ENCODE measurements at places on chromosomes 4 and X. TPM values are rescaled to one million over a fixed set of nuclear protein-coding genes. Genes with fewer than 3 reads are reported as not detected.

DNA sequence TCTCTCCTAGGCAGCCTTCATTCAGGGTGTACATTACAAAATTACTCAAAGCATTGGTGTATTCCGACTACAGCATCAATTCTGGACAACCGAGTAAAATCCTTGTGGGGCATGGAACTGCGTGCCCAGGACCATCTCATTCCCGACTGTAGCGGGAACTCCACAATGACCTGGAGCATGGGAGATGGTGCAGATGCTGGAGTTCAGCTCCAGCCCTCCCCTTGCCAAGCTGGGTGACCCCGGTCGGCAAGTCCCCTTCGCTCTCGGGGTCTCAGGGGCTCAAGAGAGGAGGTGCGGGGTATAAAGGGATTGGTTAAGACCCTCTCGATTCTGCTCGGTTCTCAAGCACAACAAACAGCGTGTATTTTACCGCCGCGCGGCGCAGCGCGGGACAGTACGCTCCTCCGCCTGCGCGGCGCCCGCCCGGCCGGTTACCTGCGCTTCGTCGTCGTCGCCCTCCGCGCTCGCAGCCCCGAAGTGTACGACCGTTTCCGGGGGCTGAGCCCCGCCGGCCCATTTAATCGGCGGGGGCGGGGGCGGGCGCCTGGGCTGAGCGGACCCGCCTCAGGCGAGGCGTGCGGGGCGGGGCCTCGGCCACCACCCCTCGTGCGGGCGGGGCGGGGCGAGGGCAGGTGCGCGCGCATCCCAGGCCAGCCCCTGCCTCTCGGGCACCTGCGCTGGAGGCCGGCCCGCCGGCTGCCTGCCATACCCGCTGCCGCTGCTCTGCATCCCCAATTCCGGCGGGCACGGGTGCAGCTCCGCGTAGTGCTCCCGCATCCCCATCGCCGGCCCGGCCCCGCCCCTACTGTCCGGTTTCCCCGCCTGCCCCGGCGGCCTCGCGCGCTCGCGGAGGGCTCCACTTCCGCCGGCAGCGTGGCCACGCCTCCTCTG lies at the start of gene G6PD:
TSS of gene G6PD (minus strand) at position 493 of the 891 bp plus-strand sequence. CDS start 691 bp downstream, outside the sequence.
- peak; percentile 76 for DNase-seq

- no peak for DNase-seq
Observed at GRCh38 chrX:37677765-37678164, 7.8 kb upstream of the XK start.

- no peak for DNase-seq
Observed at GRCh38 chr4:31788676-31789075, 1068.5 kb downstream of the PCDH7 start.

DNA sequence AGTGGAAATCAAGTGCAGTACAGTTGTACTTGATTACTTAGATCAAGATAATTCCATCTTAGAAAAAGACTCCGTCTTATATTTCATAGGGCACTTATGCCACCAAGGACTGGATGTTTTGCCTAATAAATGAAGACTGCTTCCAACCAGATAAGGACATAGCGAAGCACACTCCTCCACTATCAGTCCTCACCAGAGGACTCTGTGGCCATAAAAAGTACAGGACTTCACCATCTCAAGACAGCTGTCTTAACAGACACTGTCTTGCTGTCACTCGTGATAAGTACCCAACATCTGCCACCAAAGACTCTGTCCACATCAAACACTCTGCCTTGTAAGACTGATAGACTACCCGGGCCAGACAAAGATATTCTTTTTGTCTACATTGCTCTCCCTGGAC lies 352.0 kb downstream of the TRAM1L1 start:
- no peak for DNase-seq

DNA sequence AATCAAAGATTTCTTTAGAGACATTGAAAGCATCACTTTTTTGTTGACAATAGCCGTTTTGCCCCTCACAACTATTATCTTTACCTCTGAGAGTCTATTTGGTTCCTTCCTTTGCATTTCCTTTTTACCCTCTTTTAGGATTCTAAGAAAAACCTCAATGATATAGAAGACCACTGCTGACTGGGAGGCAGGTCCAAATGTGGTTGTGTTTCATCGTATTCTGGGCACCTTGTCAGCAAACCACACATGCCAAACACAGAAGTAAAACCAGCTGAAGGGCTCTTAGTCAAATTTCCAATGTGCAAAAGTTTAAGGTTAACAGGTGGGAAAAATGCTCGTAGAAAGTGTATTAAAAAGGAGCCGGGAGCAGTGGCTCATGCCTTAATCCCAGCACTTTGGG lies 5.1 kb upstream of the PRMT9 start:
- DNase-seq, result no peak

DNA sequence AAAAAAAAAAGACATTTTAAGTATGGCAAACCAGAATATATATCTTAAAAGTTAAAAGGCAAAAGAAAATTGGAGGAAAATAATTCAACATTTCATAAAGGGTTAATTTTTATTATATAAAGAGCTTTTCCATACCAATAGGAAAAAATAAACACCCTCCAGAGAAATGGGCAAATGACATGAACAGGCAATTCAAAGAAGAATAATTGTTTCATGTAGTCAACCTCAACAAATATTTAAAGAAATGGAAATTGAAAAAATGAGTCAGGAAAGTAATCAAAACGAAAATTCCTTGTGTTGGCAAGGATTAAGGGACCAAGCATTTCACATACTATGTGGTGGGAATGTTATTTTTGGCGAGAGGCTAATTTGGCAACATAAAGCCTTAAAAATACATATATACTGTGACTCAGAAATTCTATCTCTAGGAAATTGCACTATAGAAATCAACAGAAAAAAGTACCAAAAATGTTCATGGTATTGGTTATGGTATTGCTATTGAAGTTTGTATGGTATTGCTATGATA lies 87.6 kb downstream of the HAUS3 start:
- no peak for DNase-seq

DNA sequence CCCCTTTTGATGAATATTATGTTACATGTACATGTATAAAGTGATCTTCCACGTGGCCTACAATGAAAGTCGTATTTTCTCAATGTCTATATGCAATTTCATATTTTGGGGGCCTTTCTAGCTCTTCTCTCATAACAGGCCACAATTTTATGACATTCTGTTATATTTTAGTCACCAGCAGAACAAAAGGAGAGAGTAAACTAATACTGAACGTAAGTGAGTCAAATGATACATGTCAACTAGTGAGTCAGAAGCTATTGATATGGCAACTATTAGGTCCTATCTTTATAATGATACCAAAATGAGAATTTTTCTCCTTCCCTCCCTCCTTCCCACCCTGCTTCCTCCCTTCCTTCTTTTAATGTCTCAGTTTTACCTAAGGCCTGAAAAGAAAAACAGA lies 14.4 kb downstream of the GC start:
- no peak for DNase-seq

DNA sequence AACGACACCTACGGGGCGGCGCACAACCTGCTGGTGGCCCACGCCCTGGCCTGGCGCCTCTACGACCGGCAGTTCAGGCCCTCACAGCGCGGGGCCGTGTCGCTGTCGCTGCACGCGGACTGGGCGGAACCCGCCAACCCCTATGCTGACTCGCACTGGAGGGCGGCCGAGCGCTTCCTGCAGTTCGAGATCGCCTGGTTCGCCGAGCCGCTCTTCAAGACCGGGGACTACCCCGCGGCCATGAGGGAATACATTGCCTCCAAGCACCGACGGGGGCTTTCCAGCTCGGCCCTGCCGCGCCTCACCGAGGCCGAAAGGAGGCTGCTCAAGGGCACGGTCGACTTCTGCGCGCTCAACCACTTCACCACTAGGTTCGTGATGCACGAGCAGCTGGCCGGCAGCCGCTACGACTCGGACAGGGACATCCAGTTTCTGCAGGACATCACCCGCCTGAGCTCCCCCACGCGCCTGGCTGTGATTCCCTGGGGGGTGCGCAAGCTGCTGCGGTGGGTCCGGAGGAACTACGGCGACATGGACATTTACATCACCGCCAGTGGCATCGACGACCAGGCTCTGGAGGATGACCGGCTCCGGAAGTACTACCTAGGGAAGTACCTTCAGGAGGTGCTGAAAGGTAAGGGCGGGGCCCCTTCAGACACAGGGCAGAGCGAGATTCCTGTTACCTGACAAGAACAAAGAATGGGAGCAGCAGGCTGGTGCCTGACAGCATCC lies 11.7 kb downstream of the RPL9 start:
- peak; percentile 31 for DNase-seq

GRCh38 chr4:181418496-181418895 lies 824.7 kb upstream of the TENM3 start:
- DNase-seq, result no peak

DNA sequence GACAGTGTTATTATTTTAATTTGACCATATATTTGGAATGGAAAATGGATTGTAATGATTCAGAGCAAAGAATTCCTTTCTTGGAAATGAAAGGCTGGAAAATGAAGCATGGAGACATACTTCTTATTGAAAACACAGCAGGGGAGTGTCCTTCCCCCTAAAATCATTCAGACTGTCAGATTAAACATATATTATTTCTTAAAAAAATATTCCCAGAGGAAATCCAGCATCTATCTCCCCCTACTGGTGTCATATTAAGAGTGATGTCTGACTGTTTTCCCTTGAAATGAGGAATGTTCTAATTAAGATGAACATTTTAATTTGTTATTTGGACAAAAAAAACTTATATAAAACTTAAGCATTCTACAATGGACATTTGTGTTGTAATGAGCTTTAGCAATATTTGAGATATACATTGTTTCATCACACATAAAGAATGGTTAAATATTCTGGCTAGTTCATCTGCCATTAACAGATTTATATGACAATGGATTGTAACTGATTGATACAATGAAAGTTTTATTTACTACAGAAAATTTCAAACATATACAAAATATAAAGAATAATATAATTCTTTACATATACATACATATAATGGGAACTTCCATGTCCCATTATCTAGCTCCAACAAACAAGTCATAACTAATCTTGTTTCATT lies 264.6 kb downstream of the SPRY1 start:
- peak; percentile 14 for DNase-seq

DNA sequence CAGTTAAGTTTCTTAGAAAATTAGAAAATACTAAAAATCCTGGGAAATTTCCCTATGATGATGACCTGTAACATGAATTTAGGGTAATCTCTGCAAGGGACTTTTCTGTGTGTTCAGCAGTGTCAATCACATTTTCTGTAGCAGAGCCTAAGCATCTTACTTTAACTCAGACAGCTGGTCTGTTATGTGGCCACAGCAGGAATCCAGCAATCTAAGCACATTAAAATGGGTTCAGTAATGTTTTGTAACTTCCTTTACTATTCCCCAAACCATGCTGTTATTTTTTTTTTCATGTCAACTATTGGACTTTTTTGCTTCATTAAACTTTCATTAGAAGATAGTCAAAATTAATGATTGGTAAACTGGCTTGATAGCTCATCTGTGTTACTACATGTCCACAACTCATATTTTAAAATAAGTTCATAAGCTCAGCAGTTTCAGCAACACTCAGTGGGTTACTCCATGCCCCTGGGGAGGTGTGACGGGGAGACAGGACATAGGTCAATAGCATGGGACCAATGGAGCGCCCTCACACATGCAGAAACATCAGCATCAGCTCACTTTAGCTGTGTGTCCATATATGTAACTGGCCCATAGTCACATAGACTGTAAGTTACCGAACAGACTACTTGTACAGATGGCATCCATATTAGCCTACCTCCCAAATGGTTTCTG lies 168.0 kb upstream of the PACRGL start:
- no peak for DNase-seq

DNA sequence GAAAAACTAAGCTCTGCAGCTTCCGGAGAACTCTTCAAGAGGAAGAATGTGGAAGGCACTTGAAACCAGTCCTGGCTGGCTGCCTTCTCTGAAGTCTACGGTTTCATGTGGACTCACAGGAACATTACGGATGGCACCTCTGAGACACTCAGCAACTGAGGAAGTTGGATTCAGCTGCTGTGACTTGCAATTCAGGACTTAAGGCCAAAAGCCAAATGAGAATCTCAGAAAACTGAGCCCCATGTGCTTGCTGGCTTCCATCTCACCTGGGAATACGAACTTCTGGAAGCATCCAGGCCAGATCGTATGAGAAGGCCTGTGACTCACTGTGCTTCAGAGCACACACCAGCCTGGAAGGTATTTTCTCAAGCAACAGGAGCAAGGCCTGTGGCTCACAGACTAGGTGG lies 107.8 kb upstream of the GPC4 start:
- no peak for DNase-seq

GRCh38 chrX:122245943-122246342 lies 938.1 kb upstream of the GRIA3 start:
- no peak for DNase-seq

The PDE5A gene
- 0.44 TPM for total RNA-seq

The TMEM255A gene
- not detected for total RNA-seq

The STATH gene
- not detected for total RNA-seq

The PALLD gene
- 0.35 TPM for total RNA-seq

The PPP3CA gene
- 30.7 TPM for total RNA-seq
